ENCODE measurements at places on chromosomes 2 and 18.

DNA sequence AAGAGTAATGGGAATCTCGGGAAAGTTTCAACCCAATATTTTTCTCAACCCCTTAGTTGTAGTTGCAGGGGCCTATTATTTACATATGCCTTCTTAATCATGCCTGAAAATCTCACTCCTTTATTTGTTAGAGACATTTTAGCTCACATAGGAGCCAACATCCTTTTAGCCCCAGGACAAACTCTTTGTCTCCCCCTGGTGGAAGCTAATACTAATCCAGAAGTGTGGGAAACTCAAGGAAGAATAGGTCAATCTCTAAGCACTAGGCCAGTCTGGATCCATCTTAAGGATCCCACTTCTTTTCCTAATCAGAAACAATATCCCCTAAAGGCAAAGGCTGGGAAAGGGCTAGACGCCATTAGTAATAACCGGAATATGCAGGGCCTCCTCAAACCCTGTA, 550.9 kb upstream of the PKDCC start:
- DNase-seq = no peak

- no peak for DNase-seq
Observed at GRCh38 chr2:217331523-217332416, 471.9 kb upstream of the TNP1 start.

- DNase-seq = no peak
Observed at GRCh38 chr2:134461511-134461910, 207.6 kb downstream of the MGAT5 start.

- no peak for DNase-seq
Observed at GRCh38 chr2:23609254-23609653, 224.3 kb downstream of the KLHL29 start.

GRCh38 chr2:135916207-135916606, 40.0 kb upstream of the MCM6 start:
- DNase-seq = peak; percentile 10

- no peak for DNase-seq
Observed at GRCh38 chr2:206798000-206798399, 32.6 kb downstream of the FASTKD2 start.

GRCh38 chr2:79860228-79861058, 347.6 kb downstream of the CTNNA2 start:
- DNase-seq = no peak

GRCh38 chr2:150561076-150561475, 73.6 kb upstream of the RND3 start:
- DNase-seq = no peak

DNA sequence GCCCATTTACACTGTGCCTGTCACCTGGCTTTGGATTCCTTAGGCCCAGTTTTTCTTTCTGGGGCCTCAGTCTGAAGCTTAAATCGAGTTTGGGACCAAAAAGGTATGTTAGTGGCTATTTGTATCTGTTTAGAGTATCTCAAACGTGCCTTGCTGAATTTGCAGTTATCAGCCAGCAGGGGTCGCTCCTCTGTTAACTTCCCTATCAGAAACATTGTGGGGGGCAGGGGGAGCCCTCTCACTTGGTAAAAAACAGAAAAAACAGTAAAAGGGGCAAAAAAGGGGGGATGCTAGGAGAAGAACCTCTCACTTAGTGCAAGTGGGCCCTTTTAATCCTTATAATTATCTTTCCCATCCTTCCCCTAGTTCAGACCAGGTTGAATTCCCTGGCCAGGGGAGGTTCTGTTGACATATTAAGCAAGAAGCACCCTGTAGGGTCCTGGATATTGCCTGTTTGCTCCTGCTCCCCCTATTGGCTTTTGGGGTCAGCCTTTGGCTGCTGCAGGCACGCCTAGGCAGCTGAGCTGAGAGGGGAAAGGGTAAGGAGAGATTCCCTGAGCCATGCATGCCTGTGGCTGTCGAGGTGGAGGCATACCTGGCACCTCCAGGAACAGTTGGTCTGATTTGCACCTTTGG, 8.8 kb upstream of the IFIH1 start:
- DNase-seq = no peak

DNA sequence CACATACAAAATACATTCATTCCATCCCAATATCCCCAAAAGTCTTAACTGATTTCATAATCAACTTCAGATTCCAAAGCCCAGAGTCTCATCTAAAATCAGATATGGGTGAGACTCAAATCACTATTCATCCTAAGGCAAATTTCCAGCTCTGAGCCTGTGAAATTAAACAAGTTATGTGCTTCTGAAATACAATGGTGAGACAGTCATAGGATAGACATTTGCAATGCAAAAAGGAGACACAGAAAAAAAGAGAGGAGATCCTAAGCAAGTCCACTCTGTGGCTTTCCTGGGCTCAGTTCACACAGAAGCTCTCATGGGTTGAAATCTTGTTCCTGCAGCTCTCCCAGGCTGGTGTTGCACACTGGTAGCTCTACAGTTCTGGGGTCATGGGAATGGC, 18.3 kb downstream of the ZNF892 start:
- DNase-seq = no peak

GRCh38 chr2:219116776-219117646, 43.6 kb downstream of the NHEJ1 start:
- no peak for DNase-seq

- no peak for DNase-seq
Observed at GRCh38 chr2:146457221-146457620, 1387.6 kb upstream of the ACVR2A start.

- no peak for DNase-seq
Observed at GRCh38 chr2:43481927-43482542, 113.8 kb downstream of the THADA start.

GRCh38 chr18:62525608-62526007, 2.8 kb downstream of the ZCCHC2 start:
- no peak for DNase-seq

GRCh38 chr2:123546353-123546752, 478.7 kb upstream of the CNTNAP5 start:
- DNase-seq = no peak

GRCh38 chr2:54360055-54360792, 95.9 kb upstream of the SPTBN1 start:
- DNase-seq = peak; percentile 77

- no peak for DNase-seq
Observed at GRCh38 chr2:189899101-189899500, 114.9 kb downstream of the PMS1 start.

DNA sequence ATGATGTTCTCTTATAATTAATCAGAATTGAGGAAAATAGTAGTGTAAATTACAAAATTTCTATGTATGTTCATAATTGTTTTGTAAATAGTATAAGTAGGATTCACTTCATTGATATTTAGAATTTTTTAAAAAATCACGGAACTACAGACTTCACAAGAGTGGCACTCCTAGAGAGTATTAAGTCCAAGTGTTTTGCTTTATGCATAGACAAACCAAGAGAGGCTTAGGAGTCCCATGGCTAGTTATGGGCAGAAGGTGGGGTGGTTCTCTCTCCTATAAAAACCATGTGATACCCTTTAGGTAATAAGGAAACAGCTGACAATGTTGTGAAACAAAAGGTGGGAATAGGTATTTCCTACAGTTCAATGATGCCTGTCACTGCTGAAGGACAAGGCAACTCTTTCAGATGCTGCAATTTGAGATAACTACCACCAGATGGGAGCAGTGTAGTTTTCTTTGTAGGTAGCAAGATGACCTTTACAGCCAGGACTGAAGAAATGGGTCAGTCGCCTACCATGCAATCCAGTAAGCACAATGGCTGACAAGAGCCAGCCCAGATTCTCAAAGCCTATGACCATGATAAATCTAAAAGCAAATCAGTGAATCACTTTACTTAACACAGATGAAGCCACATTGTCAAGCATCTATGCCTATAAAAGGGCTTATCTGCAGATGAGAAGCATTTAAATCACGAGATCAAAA, 83.9 kb downstream of the AAK1 start:
- peak; percentile 6 for DNase-seq

DNA sequence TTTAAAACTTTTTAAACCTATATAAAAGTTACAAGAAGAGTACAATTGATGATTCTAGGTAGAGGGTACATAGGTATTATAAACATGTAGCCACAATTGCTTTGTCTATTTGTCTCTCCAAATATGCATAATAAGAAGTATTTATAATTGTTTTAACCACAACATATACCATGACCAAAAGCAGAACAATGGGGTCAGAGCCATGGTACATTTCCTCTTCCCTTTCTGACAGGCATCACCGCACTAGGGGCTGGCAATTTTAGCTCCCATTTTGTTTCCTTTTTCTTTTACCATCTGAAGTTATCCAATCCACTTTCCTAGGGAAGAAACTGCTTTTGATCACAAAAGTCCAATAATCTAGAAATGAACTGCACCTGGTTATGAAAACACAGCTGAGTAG, 49.3 kb downstream of the TMX3 start:
- no peak for DNase-seq

DNA sequence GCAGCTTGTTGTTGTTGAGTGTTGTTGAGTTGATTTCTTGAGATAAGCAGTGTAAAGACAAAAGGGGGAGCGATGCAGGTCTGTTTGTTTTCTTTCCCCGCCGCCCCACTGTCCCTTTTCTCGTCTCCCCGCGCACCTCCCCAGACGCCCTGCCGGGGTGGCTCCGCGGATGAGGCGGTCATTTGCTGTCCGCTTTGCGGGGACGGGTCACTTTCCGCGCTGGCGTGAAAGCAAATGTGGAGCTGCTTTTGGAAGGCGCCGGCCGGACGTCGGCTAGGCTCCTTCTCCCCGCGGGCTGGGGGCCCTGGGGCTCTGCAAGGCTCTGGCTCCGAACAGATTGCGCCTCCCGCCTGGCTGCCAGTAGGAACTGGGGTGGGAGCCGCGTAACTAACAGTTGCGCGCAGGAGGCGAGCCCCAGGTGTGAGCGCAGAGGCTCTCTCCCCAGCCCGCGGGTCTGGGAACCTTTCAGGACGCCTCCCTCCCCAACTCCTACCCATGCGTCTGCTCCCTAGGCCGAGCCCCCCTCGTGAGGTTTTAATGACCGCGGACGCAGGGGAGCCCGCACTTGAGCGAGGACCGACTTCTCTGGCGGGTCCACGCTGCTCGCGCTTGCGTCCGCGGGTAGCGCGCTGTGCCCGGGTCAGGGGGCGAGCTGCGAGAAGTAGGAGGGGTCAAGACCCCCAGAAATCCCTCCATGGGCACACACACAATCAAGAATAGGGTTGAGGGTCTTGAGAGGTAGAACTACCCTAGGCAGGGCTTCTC, 146.6 kb downstream of the MEIS1 start:
- no peak for DNase-seq

DNA sequence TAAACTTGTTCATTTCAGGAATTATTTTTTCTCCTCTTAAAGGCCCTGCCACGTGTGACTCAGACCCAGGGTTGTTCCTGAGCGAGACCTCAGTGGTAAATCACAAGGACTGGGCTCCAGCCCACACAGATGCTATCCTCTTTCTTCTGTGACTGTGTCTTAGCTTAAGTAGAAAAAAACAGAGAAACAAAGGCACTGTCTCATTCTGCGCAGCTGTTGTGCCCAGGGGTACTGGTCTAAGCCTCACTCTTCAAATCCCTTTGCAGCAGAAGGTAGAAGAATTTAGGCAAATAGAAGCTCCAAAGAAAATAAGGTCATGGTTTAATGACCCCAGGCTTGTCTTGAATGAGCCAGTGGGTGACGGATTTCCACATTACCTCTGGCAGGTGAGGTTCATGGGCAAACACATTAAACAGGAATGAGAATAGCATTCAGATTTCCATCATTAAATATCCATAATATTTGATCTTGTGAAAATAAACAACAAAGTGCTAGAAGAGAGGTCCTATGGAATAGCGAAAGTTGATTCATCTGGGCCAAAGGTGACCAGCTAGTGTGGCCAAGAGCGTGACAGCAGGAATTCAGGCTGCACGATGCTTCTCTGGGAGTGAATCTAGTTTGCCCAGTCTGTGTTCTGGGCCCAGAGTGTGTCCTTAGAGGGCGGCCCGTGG, 63.3 kb downstream of the LIPG start:
- no peak for DNase-seq

- no peak for DNase-seq
Observed at GRCh38 chr2:201257956-201258665, 2.2 kb upstream of the CASP8 start.

DNA sequence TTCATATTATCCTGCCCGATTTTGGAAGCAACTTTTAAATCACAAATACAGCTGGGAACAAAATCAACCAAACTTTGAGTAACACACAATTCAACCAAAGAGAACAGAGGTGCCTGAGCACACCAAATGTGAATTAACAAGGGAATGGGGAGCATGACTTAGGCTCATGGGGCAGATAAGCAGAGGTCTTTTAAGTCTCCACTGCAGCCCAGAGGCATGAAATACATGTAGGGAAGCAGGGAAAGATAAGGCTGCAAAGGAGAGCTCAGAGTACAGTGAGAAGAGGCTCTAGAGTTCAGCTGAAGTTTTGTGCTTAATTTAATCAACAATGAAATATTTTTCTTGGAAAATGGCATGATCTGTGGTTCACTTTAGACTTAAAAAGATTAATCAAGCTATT, 49.0 kb downstream of the CYTIP start:
- no peak for DNase-seq

DNA sequence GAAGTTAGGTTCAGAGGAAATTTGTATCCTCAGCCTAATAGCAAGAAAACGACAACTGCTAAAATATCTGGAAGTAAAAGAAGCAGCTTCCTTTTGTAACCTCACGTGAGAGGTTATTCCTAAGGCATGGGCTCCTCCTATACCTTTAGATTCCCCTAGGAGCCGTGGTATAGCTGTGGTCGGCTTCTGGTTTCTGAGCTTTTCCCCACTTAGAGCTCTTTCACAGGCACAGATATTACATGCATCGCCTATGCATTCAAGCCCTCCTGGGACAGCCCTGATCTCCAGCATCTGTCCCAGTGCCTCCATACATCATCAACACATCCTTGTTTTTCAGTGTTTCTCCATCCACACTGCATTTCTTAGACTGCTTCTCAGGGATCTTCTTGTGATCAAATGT, 289.0 kb downstream of the ALPK2 start:
- no peak for DNase-seq

All from NCI-H1105 (cell line).